Chondrocyte (in vitro differentiated cells): ENCODE measurements at places on chromosomes 5 and 9.
A peak's percentile ranks its signal among the peaks of the same experiment; 100 is the strongest.

DNA sequence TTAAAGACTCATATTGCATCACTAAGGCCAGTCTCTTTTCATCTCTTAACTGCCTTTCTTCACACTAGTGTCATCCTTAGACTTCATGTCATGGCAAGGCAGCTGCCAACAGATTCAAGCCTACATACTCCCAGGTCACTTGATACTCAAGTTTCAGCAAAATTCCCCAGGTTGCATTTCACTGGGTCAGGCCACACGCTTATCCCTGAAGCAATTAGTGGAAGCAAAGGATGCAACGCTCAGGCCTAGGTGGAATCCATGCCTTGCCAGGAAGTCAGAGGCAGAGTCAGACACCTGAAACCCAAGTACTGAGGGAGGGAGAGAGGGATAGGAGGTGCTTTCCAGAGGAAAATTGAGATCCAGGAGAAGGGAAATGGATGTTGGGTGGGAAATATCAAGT is 28.9 kb downstream of the YIPF5 start:
- DNase-seq, result no peak

- DNase-seq, result no peak
These were observed 77.0 kb downstream of the ZCCHC7 start for GRCh38 chr9:37197158-37198038.

DNA sequence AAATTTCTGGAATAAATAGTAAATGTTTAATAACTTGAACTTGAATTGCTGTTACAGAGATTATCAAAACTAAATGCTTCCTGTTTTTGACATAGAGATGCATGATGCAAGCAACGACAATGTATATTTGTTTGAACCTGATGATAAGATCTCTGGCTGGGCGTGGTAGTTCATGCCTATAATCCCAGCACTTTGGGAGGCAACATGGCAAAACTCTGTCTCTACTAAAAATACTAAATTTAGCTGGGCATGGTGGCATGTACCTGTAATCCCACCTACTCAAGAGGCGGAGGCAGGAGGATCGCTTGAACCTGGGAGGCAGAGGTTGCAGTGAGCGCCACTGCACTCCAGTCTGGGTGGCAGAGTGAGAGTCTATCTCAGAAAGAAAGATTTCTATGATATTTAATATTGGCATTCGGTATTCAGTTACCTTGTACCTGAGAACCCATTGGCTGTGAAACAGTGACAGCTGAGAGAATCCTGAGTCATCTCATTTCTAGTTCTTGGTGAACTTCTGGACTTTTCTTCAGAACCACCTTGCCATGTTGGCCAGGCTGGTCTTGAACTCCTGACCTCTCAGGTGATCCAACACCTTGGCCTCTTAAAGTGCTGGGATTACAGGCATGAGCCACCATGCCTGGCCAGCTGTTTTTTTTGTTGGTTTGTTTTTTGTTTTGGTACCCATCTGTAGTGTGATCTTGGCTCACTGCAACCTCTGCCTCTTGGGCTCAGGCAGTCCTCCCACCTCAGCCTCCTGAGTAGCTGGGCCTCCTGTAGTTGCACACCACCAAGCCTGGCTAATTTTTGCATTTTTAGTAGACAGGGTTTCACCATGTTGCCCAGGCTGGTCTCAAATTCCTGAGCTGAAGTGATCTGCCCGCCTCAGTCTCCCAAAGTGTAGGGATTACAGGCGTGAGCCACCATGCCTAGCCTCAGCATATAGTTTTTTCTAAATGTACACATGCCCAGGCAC is 10.0 kb upstream of the FGF18 start:
- no peak for DNase-seq

DNA sequence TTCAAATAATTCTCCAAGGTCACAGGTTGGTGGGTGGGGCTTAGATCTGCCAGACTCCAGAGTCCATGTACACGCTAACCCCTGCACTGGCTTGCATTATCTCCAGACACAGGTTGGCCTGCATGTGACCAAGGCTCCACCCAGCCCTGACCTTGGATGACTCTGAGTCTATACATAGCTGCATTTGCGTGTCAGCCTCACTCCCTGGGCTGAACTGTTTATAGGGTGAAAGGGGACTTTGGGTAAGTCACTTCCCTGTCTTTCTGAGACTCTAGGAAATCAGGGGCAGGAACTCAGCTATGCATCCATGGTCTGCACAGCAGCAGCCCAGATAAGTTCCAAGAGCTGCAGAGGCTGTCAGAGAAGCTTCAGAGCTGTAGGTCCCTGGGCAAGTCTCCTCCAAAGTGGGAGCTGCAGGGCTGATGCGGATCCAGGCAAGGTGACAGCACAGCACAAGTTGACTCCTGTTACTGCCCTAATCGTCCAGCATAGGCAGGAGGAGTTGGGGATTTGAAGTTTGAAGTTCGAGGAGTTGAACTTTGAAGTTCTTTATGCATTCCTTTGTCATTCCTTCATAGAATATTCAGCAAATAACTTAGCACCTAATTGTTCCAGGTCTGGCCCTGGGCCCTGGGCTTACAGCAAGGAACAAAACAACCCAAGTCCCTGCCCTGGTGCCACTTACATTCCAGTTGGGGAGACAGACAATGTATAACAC is 53.4 kb downstream of the SLC22A5 start:
- no peak for DNase-seq

GRCh38 chr9:122248448-122248865 is 16.2 kb downstream of the RBM18 start:
- no peak for DNase-seq

DNA sequence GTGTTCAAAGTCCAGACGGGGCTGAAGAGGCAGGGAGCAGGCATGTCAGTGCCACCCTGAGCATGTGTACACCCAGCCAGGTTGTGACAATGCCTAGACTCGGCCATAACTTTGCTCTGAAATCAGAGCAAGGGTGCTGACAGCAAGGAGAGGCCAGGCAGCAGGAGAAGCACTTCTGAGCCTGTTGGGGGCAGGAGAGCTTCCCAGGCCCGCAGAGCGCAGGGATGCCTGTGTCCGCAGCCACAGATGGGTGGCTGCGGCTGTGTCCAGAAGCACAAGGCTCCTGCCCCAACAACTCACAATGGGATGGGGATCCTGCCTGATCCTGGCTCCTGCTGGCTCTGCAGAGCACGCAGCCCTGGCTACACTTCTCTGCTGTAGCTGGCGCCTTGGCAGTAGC is 373.9 kb downstream of the CHSY3 start:
- DNase-seq, result no peak

DNA sequence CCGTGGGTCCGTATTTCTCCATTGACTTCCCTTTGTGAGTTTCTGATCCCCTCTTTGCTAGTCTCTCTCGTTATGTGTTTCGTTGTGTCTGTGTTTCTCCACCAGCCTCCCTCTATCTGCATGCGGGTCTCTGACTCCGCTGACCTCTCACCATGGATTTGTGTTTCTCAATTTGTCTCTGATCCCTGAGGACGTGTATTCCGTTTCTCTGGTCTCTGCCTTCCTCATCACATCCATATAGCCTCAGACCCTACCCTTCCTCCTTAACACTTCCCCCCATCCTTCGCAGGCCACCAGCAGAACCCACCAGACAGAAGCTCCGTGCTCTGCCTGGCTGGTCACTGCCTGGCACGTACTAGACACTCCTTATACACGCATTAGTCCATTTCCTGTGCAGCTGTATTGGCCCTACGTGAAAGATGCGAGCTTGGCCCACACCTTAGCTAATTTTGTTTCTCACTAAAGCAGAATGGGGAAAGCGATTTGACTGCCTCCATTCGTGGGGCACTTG is 631 bp downstream of the B4GALT7 start:
- DNase-seq, result no peak

GRCh38 chr9:101065930-101066329 is 37.4 kb downstream of the PLPPR1 start:
- no peak for DNase-seq

DNA sequence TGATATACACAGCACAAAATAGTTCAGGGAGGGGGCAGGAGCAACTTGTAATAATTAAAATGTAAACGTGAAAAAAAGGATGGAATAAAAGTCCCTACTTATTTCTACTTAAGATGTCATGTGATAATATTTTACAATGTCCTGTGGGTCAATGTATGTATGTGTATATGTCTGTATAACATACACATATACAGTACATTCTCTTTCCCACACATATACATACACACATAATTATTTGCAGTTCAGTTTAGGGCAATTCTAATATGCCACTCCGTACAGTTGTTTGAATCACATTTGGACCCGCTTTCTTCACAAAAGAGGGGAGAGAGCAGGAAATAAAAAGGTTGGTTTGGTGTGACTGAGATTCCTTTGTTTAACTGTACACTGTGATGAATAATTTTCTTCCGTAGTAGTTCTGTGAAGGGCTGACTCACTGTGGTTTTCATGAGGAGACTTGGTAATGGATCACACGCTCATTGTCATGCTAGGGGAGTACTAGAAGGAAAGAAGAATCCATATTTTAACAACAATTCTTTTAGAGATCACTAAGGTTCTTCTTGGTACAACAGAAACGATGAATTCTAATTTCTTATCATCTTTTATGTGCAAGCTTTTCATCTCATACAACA is 26.2 kb upstream of the ACOT12 start:
- DNase-seq, result no peak

DNA sequence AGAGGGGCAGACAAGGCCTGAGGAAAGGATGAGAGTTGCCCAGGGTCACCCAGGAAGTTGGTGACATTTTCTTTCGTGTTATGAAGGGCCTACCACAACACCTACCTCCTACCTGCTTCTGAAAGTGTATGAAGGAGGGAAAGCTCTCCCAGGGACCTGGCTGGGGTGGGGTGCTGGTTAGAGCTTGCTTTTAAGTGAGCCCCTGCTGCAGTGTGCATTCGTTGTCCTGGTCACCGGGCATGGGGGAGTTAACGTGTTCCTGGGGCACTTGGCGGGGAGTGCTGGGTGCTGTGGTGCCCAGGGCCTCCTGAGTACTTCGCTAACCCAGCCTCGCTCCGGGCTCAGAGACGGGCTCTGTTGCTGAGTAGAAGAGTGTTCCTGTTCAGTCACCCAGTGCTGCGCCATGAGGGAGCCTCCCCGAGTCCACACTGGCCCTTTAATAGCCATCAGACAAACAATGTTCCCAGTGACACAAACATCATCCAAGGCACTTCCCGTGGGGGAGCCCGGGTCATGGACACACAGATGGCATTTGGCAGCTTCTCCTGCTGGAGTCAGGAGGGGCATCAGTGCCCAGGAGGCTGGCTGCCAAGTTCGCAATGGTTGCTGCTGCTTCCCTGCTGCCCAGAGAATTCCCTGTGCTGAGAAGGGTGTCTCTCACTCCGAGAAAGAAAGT is 85.7 kb downstream of the AMBP start:
- DNase-seq, result no peak

- DNase-seq, result no peak
These were observed 6.8 kb downstream of the CXXC5 start for GRCh38 chr5:139654871-139655491.

DNA sequence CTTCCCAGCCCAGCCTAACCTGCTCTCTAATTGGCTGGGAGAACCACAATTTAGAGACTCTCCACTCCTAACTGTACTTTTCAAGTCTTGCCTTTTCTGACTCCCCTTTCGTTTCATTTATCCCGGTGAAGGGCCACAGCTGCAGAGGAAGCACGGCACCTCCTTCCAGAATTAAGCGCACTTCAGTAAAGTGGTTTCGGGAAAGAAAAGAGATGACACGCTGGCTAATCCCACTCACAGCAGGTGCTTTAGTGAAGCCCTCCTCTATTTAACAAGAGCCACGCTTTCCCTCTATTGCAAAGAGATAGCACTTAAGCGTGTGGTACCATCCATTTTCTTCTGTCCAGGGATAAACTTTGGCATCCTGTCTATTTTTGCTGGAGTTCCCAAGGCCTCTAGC is 4.8 kb downstream of the DNAH5 start:
- DNase-seq, result no peak

DNA sequence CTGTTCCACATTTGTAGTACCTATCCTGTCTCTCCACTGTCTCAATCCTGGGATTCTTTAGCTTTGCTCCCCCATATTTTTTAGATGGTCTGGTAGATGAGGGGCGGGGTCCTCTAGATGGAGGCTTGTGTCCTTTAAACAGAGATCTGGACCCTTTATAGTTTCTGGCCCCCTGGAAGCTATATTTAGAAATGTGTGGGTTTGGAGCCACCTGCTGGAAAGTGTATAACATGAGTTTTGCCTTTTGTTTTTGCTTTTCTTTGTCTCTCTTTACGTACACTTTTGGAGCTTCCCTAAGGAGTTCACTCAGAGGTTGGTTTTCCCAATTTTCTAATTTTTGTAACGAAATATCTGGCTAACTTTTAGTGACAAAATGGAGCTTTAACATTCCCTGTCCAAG is 110.7 kb downstream of the CFAP95 start:
- no peak for DNase-seq

DNA sequence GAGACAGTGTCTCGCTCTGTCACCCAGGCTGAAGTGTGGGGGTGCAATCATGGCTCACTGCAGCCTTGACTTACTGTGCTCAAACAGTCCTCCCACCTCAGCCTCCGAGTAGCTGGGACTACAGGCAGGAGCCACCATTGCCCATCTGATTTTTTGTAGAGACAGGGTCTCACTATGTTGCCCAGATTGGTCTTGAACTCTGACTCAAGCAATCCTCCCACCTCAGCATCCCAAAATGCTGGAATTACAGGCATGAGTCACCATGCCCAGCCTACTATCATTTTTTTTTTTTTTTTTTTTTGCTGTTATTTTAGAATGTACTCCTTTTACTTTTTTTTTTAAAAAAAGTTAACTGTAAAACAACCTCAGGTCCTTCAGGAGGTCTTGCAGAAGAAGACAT is 449.0 kb downstream of the CCDC171 start:
- DNase-seq, result no peak

GRCh38 chr5:1279443-1280151 is 15.3 kb downstream of the TERT start:
- DNase-seq, result peak; percentile 88

DNA sequence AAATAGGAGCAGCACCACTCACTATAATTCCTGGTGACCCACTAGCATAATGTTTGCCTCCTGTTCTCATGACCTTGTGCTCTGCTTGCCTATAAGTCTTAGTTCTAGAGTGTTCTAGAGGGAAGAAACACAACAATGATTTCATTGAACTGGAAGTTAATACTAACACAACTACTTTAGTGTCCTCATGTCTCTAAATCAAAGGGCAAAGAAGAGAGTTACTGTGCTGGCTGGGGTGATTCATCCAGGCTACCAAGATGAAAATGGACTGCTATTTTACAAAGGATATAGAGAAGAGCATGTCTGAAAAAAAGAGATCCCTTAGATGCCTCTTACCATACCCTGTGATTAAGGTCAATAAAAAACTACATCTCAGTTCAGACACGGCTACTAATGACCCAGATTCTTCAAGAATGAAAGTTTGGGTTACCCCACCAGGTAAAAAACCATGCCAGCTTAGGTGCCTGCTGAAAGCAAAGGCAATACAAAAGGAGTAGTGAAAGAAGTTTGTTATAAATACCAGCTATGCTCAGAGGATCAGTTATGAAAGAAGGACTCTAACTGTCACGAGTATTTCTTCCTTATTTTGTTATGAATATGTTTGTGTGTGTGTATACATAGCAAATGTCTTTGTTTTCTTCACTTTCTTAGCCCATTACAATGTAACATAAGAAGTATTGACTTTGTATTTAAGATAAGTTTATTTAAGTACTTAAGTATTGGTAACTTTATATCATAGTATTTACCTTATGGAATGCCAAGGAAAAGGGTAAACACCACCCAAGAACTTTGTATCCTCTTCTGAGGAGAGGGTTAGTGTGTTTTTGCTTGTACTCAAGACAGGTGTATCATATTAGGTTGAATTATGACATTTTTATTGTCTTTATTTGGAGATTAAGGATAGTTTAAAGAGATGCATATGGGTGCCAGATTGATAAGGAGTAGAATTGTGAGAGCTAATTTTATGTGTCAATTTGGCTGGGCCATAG is 314.1 kb upstream of the PTGER4 start:
- no peak for DNase-seq

- no peak for DNase-seq
These were observed 61.4 kb downstream of the PSMB7 start for GRCh38 chr9:124353811-124354274.

GRCh38 chr5:142782976-142783530 is 12.9 kb downstream of the ARHGAP26 start:
- no peak for DNase-seq
